ENCODE measurements at places on chromosomes 11 and 22.

GRCh38 chr22:38748487-38749136, 7.2 kb downstream of the SUN2 start:
- DNase-seq: no peak

GRCh38 chr11:120168960-120169681, 31.2 kb upstream of the TRIM29 start:
- DNase-seq: peak; percentile 27

DNA sequence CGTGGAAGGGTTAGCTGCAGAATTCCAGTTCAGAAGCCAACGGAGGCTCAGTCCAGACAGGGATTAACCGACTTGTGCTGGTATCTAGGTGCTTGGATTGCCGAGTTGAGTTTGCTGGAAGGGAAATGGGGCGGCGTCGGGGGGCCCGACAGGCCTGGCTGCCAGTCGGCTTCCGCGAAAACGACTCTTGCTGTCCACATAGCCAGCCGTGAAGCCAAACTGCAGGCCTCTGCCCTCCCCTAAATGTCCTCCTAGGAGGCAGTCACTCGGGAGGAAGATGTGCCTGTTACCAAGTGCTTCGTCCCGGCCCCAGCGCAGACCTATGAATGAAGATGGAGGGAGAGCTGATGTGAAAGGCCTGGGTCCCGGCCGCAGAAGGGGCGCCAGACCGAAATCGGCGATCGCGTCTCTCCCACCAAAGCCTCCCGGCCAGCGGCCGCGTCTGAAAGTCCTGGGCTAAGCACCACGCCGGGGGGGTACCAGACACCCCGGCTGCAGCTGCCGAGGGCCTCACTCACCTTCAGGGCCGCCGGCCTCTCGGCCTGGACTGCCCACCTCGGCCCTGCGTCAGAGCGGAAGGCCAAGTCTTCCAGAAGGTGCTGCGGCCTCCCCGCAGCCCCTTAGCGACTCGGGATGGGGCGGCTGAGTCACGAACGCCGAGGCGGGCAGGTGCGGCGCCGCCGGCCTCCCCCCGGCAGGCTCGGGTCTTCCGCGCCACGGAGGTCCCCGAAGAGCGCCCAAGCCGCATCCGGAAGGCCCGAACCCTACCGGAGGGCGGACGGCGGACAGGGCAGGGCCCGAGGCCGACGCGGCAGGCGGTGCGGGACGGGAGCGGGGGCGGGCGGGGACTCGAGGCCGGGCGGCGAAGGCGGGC, 7.5 kb downstream of the DPAGT1 start:
- DNase-seq: peak; percentile 43

DNA sequence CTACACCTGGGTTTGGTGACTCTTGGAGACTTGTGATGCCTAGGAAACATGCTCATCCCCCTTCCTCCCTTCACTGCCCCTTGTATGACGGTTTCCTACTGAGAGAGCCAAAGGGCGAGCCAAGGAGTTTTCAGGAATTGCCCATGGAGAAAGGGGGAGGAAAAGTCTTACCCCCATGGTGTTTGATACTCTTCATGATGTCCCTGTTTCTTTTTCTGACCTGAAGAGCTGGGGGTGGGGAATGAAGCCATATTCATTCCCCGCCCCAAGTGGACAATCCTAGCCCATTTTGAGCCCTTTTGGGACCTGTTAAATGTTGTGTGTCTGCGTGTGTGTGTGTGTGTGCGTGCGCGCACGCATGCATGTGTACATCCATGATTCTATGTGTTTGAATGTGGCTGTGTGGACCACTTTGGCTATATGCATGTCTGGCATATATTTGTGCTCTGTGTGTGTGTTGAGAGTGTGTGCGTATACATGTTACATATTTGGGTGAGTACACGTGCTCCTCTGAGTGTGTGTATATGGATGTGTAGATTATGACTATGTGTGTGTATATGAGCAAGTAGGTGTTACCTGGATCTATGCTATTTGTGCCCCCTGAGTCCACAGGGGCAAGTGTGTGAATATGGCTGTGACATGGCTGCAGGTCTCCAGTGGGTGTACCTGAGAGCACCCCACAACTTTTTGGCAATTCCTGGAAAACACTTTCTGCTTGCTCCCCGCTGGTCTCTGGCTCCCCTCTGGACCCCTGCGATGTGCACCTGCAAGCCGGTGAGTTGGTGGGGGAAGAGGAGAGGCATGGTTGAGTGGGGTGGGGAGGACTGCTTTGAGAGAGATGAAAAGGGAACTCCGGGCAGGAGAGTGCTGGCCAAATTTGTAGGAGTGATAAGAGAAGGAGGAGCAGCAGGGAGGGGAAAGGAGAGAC, 24.6 kb downstream of the OTOG start:
- no peak for DNase-seq

GRCh38 chr11:1844221-1845094, 5.7 kb downstream of the TNNI2 start:
- no peak for DNase-seq

GRCh38 chr11:117476531-117477142, 149.0 kb downstream of the CEP164 start:
- no peak for DNase-seq

DNA sequence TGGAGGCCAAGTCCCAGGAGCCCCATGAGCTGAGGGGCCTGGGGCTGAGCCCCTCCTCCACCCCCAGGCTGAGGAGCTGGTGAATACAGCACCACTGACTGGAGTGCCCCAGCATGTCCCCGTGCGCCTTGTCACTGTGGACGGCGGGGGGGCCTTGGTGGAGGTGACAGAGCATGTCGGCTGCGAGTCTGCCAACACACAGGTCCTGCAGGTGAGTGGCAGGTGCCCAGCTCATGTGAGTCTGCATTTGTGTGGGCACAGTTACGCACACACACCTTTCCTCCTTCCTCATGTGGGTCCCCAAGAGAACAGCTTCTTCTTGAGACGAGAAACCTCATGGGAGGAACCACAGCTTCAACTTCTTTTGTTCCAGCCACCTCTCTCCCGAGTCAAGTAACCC, 7.7 kb downstream of the TMEM132A start:
- DNase-seq: no peak

- DNase-seq: peak; percentile 23
These were observed 62.4 kb upstream of the POU2AF1 start for GRCh38 chr11:111441443-111441842.

DNA sequence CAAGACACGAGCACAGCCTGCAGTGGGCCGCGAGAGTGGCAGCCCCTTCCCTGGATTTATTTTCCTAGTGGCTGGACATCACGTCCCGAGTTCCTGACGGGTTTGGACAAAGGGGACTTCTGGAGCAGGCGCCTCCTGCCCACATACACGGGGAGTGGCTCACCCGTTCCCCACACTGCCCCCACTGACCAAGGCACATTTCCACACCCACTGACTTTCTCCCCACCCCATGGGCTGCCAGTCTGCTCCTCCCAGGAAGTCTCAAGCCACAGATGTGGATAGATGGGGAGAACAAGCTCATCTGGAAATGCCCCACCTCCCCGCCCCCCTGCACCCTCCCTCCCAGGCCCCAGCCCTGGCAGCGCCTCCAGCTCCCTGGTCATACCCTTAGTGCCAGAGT, 34.0 kb upstream of the FADD start:
- DNase-seq: no peak

- no peak for DNase-seq
These were observed 16.1 kb upstream of the PCF11 start for GRCh38 chr11:83140691-83141455.

DNA sequence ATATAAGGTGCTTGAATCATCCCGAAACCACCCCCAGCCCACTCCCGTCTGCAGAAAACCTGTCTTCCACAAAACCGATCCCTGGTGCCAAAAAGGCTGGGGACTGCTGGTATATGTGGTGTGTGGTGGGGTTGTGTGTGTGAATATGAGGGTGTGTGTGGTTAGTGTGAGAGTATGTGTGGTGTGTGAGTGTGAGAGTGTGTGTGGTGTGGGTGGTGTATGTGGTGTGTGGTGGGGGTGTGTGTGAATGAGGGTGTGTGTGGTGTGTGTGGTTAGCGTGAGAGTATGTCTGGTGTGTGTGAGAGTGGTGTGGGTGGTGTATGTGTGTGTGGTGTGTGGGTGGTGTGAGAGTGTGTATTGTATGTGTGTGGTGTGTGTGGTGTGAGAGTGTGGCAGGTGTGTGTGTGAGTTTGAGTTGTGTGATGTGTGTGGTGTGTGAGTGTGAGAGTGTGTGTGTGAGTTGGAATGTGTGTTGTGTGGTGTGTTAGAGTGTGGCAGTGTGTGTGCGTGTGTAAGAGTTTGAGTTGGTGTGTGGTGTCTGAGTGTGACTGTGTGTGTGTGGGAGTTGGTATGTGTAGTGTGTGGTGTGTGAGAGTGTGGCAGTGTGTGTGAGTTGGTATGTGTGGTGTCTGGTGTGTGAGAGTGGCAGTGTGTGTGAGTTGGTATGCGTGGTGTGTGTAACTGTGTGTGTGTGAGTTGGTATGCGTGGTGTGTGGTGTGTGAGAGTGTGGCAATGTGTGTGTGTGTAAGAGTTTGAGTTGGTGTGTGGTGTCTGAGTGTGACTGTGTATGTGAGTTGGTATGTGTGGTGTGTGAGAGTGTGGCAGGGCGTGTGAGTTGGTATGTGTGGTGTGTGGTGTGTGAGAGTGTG, 6.5 kb downstream of the UPK3A start:
- no peak for DNase-seq

GRCh38 chr22:29469755-29470154, 10.3 kb upstream of the NEFH start:
- DNase-seq: no peak

GRCh38 chr11:77884186-77884828, 63.4 kb downstream of the AAMDC start:
- peak; percentile 37 for DNase-seq

DNA sequence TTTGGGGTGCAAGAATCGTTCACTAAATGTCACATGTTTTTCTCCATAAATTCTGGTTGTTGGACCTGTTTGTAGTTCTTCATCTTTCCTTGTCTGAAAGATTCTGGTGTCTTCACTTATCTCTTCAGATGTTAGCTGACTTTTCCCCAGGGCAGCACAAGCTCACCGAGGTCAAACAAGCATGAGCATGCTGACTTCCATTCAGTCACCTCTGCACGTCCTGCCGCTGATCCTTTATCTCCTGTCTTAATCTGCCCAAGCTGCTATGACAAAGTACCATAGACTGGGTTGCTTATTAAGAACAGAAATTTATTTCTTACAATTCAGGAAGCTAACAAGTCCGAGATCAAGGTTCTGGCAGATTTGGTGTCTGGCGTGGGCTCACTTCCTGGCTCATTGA, 800.6 kb downstream of the NTM start:
- no peak for DNase-seq

DNA sequence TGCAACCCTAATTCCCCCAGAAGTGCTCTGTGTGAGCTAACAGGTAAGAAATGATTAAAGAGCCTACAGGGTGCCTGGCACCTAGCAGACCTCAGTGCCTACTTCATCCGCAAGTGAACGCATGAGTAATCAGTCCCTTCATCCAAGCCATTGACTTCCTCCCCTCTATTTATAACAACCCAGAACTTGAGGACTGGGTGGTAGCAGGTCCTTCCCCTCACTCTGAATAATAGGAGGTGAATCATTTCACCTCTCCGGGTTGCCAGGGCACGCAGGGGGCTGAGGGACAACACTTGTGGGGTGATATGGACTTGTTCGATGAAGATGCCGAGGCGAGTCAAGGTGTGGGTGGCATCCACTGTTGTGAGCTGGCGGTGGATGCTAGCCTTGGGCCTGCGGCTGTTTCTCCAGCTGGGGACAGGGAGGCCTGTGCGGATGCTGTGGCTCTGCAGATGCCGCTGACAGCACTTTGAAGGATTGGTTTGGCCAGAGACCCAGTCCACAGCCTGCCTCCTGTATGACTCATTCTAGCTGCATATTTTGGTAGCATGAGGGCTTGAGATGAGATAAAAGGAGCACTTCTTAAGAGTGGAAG, 11.7 kb upstream of the SORL1-AS1 start:
- DNase-seq: peak; percentile 82

GRCh38 chr11:23010790-23011335, 150.6 kb upstream of the CCDC179 start:
- DNase-seq: no peak

DNA sequence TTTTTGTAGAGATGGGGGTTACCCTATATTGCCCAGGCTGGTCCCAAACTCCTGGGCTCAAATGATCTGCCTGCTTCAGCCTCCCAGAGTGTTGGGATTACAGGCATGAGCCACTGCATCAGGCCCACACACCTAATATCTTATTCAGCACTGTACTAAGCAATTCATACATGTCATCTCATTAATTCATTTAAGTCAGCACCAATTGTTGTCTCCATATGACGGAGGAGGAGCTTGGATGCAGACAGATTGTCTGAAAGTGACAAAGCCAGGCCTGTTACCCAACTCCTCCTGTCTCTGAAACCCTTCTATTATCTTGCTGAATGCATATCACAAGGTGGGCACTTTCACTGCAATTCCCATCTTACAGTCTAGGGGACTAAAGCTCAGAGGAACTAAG, 57.5 kb upstream of the ALX4 start:
- no peak for DNase-seq

- DNase-seq: no peak
These were observed 13.5 kb downstream of the SLC15A3 start for GRCh38 chr11:60938500-60938899.

DNA sequence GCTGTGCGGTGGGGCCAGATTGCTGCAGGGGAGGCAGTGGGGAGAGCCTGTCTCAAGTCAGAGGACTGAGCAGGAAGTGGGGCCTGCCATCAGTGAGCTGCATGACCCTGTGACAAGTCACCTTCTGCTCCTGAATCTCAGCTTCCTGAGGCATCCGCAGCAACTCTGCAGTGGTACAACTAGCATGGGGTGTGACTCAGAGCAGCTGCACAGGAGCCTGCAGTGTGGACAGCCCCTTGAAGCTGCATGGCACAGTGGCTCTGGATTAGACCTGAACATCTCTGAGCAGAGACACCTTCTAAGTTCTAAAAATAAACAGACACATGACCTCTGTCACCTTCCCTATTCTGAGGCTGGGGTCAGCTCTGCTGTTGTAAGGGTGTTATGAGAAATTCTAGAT, 18.0 kb downstream of the FAM227A start:
- no peak for DNase-seq

- DNase-seq: peak; percentile 25
These were observed 160.2 kb downstream of the KIRREL3 start for GRCh38 chr11:126840201-126840886.

DNA sequence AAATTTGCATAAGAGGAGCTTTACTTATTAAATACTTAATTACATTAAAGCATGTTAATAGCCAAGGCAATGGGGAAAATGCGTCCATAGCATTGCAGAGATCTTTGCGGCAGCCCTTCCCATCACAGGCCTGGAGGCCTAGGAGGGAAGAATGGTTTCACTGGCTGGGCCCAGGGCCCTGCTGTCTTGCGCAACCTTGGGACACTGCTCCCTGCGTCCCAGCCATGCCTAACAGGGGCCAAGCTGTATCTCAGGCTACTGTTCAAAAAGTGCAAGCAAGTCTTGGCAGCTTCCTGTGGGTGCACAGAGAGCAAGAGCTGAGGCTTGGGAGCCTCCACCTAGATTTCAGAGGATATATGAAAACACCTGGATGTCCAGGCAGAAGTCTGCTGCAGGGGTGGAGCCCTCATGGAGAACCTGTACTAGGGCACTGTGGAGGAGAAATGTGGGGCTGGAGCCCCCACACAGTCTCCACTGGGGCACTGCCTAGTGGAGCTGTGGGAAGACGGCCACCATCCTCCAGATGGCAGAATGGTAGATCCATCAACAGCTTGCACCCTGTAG, 46.0 kb downstream of the THAP12 start:
- DNase-seq: no peak

- DNase-seq: peak; percentile 17
These were observed 177.5 kb downstream of the TMEM135 start for GRCh38 chr11:87215236-87215635.

All from HCEC 1CT (cell line).